Subcutaneous preadipocyte (primary cell): ENCODE measurements at places on chromosomes 3 and 15. TPM values are rescaled to one million over a fixed set of nuclear protein-coding genes. Genes with fewer than 3 reads are reported as not detected.

Gene CAMK2N2
- total RNA-seq, result not detected in 2 replicates

Gene COL6A6
- total RNA-seq, result under 0.01 and 0.20 TPM in 2 replicates

Gene PARP3
- 19.2 and 29.4 TPM in 2 replicates for total RNA-seq

Gene RBPMS2
- total RNA-seq, result under 0.01 TPM in 1 of 2 replicates, not detected in the other

Gene ITIH3
- total RNA-seq, result not detected in 2 replicates

Gene PAK6
- not detected in 2 replicates for total RNA-seq

Gene UCN2
- 0.20 TPM in 1 of 2 replicates, not detected in the other for total RNA-seq

Gene CDC25A
- total RNA-seq, result 4.8 and 18.6 TPM in 2 replicates

Gene KBTBD8
- total RNA-seq, result 0.73 and 3.1 TPM in 2 replicates

Gene CACNA2D2
- not detected in 2 replicates for total RNA-seq

Gene IGF1R
- 13.6 and 21.5 TPM in 2 replicates for total RNA-seq
